ENCODE measurements at places on chromosomes 12 and 14. TPM values are rescaled to one million over a fixed set of nuclear protein-coding genes. Genes with fewer than 3 reads are reported as not detected.

DNA sequence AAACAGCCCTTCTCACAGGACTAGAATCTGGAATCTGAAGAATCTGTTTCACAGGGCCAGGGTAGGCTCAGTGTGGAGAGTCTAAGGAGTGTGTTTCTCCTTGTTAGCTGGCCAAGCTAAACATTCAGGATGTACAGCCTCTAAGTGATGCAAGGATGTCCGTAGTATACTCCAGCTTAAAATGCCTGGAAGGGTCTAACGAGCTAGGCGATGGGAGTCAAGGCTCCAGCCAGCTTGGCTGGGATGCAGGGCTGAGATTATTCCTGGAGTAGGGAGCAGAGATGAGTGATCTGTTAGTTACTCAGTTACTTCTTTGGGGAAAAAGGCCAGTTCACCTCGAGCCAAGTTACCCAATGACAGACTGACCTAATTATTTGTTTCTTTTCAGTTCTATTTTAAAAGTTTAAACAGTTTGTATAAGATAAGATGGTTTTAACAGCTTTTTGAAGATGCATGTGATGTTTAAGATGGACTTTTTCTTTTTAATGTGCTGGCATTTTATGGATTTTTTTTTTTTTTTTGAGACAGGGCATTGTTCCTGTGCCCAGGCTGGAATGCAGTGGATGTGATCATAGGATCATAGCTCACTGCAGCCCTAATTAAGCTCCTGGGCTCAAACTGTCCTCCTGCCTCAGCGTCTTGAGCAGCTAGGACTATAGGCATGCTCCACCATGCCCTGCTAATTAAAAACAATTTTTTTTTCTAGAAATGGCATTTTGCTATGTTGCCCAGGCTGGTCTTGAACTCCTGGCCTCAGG, 41.1 kb downstream of the SYNE2 start:
- DNase-seq: no peak

The DAD1 gene
- 440 TPM for polyA plus RNA-seq

The ADAMTS20 gene
- polyA plus RNA-seq: 2.1 TPM

The IL22 gene
- polyA plus RNA-seq: not detected

Data from H1 (cell line).